ENCODE measurements at places on chromosomes 7 and 10. TPM values are rescaled to one million over a fixed set of nuclear protein-coding genes. Genes with fewer than 3 reads are reported as not detected.

The JCAD gene
- 0.26 TPM for total RNA-seq

The TMEM196 gene
- total RNA-seq = not detected

The MASTL gene
- total RNA-seq = 6.1 TPM

The LGI1 gene
- total RNA-seq = not detected

The PTN gene
- 0.26 TPM for total RNA-seq

The GARS1 gene
- total RNA-seq = 386 TPM

The PHKG1 gene
- total RNA-seq = 1.2 TPM

The COPG2 gene
- total RNA-seq = 24.7 TPM

Data from MCF 10A (cell line).